ENCODE measurements at places on chromosomes 11 and 22.
A peak's percentile ranks its signal among the peaks of the same experiment; 100 is the strongest.

GRCh38 chr11:105790840-105791239 is 181.0 kb downstream of the GRIA4 start:
- DNase-seq = no peak

DNA sequence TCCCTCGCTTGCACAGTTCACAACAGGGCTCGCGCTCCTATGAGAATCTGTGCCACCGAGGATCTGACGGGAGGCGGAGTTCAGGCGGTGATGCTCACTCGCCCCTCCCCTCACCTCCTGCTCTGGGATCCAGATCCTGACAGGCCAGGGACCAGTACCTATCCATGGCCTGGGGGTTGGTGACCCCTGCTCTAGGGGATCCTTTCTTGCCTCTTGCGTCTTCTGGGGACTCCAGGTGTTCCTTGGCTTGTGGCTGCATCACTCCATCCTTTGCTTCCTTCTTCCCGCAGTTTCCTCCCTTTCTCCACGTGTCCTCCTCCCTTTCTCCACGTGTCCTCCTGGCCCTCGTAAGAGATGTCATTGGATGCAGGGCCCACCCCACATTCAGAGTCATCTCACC is 30.6 kb upstream of the KRTAP5-7 start:
- no peak for DNase-seq

- DNase-seq = no peak
These were observed 4.7 kb upstream of the MIEF1 start for GRCh38 chr22:39497429-39497828.

GRCh38 chr22:43434275-43434927 is 22.6 kb downstream of the MPPED1 start:
- no peak for DNase-seq

DNA sequence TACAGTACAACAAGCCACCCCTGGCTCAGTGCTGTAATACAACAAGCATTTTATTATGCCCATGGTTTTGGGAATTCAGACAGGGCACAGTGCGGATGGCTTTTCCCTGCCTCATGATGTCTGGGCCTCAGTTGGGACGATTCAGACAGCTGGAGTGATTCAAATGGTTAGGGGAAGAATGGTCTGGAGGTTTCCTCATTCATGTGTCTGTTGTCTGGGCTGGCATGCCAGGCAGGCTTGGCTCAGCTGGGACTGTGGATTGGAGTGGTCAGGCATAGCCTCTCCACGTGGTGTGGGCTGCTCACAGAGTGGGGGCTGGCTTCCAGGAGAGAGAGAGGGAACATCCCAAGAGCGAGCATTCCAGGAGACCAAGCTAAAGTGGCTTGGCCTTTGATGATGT is 164.4 kb downstream of the C11orf91 start:
- no peak for DNase-seq

- DNase-seq = peak; percentile 45
These were observed 16.6 kb downstream of the TBC1D10A start for GRCh38 chr22:30309951-30310741.
